Fibroblast of the aortic adventitia (primary cell): ENCODE measurements at places on chromosomes 4 and X. TPM values are rescaled to one million over a fixed set of nuclear protein-coding genes. Genes with fewer than 3 reads are reported as not detected.
A peak's percentile ranks its signal among the peaks of the same experiment; 100 is the strongest.

FGFR3 gene
- 0.33 and 0.45 TPM in 2 replicates for total RNA-seq

OPRPN gene
- total RNA-seq: not detected in 2 replicates

MAGED4 gene
- total RNA-seq: 13.7 and 14.7 TPM in 2 replicates

FRMD7 gene
- total RNA-seq: not detected in 2 replicates

SPANXB1 gene
- not detected in 2 replicates for total RNA-seq

SETD7 gene
- 80.3 and 134 TPM in 2 replicates for total RNA-seq

TEX11 gene
- not detected in 2 replicates for total RNA-seq

SLIT2 gene
- total RNA-seq: 46.4 and 65.1 TPM in 2 replicates

H2BW2 gene
- not detected in 2 replicates for total RNA-seq

PAGE2 gene
- not detected in 2 replicates for total RNA-seq

TRIM61 gene
- total RNA-seq: 1.1 and 2.5 TPM in 2 replicates

PNCK gene
- 0.33 TPM in 1 of 2 replicates, not detected in the other for total RNA-seq

ITM2A gene
- total RNA-seq: 0.54 and 3.3 TPM in 2 replicates

TENM3 gene
- 6.3 and 14.0 TPM in 2 replicates for total RNA-seq

DNA sequence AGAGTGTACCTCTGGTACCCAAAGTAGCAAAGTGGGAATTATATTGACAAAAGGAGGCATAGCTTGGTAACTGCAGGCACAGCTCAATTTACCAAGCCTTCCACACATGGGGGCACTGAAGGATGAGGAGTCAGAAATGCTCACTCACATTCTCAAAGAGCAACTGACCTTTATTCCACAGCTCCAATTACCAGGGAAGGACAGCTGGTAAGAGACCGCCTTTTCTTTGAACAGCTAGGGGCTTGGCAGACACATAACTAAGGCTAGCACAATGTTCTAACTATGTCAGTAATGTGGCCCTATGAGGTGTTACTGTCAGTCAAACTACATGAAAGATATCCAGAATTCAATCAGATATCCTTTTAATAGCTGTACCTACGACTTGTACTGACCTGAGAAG is 20.5 kb upstream of the STS start:
- DNase-seq: no peak

- DNase-seq: no peak
Measured at GRCh38 chr4:117001077-117001476, 84.3 kb downstream of the TRAM1L1 start.

GRCh38 chrX:153459986-153460385 is 10.4 kb downstream of the HAUS7 start:
- DNase-seq: peak; percentile 50

DNA sequence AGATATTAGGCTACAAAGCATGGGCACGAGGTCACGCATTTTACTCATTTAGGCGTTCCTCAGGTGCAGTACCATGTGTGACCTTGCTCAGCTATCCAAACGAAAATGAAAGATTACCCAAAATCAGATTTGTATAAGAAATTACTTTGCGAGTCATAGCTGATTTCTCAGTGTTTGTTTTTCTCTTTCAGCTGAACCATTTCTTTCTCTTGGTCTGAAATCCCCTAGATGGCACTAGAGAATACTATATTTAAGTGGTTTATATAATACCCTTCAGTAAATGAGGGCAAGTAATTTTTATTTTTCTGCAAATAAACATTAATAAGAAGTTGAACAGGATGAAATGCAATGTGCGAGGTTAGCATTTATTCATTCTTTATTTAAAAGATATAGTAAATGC is 496.6 kb downstream of the STIM2 start:
- peak; percentile 69 for DNase-seq

DNA sequence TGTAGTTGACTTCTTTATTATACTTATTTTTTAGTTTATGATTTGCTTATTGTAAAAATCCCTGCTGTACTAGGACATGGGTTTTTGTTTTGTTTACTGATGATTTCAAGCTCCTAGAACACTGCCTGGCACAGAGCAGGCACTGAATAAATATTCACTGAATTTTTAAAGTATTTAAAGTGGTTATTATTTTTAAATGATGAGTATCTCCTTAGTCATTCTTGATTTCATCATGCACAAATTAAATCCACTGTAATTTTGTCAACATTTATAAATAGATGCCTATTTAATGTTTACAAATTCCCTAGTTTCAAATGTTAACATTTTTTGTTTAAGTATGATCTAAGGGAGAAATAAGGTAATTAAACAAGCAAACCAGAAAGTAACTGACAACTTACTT is 367.9 kb upstream of the SLIT2 start:
- peak; percentile 14 for DNase-seq

GRCh38 chrX:2566055-2566454 is 65.3 kb upstream of the DHRSX start:
- DNase-seq: no peak

DNA sequence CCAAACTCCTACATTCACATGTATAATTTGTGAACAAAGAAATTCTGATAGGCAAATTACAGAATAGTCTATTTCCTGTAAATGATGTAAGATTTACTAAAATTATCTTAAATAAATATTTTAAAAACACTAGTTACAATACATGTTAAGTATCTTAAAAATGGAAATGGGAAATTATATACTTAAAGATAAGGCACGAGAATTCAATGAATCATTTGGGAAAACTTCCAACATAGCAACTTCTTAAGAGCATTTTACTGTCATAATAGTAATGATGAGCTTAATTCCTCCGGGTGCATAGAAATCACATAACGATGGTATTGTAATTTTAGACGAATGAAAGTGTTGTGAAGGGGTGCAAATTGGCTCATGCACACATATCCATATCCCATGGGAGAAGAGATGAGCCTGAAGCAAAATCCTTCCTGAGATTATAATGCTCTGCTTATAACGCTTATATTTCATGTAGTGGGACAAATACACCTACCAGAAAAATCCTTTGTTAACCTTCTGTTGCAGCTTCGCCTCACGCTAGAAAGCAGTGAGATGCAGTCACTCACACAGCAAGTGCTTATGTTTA is 873.5 kb downstream of the PDHA2 start:
- no peak for DNase-seq

- peak; percentile 83 for DNase-seq
Measured at GRCh38 chr4:125951261-125951887, 636.6 kb downstream of the FAT4 start.

GRCh38 chrX:63012574-63012973 is 338.6 kb downstream of the SPIN4 start:
- DNase-seq: no peak

- DNase-seq: no peak
Measured at GRCh38 chrX:138504273-138504672, 207.2 kb downstream of the FGF13 start.

DNA sequence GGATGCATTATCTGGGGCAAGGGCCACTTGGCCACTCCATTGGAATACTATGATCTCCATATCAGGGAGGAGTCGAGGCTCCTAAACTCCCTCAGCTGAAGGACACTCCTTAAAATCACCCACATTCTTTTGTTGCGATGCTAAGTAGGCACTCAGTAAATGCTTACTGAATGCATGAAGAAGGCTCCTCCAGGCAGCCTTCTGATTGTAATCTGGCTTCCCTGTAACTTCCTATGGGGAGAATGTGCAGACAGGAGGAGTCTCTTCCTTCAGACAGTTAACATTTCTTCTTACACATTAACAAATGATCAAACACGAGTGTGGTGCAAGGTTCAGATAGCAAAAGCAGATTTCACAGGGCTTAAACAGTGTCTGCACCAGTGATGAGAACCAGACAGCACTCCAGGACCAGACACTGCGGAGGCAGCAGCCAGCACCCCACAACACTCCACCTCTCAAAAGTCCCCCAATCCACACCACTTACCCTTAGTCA is 21.4 kb upstream of the USO1 start:
- no peak for DNase-seq

GRCh38 chrX:38973322-38973721 is 172.1 kb downstream of the MID1IP1 start:
- peak; percentile 37 for DNase-seq

DNA sequence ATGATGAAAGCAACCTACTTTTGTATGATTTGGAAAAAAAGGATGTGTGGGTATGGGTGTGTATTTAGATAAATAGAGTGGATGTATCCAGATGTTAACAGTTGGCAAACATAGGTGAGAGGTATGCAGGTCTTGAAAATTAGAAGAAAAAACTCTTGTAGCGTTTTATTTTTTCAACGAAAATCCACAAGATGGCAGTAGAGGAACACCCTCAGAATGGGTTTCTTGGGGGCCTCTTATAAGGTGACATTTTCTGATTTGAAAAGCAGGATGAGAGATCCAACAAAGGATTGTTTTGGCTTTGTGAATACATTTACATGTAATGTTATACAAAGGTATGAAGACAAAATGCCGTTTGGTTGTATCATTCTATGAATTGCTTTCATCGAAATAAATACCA is 68.3 kb downstream of the FMR1NB start:
- peak; percentile 47 for DNase-seq

DNA sequence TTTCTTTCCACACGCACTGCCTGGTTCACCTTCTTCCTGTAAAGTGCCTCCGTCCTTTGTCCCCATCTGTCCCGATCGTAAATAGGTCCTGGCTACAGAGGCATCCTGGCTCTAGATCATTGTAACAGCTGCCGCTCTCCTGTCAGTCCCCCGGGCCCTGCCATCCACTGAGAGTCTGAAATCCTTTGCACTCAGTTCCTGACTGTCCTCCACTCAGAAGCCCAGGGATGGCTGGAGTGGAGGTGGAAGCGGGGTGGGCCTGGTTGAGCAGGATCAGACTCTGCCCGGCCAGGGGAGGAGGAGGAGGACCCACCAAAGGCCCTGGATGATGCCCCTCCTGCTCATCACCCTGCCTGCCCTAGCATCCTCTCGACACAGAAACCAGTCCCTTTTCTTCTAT is 29.8 kb downstream of the PIGG start:
- DNase-seq: no peak

DNA sequence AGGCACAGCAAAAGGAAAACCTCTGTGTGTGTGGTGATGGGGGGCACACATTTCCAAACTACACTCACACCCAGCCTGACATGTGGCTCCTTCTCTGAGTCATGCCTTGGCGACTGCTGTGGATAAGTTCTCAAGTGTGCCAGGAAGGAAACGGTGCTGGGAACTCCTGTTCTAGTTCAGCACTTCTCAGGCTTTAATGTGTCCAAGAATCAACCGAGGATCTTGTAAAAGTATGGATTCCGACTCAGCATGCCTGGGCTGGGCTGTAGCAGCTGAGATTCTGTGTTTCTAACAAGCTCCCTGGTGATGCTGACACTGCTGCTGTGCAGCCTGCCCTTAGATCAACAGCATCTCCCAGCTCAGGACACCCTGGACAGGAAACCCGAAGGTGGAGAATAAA is 20.2 kb downstream of the CLNK start:
- DNase-seq: peak; percentile 97

DNA sequence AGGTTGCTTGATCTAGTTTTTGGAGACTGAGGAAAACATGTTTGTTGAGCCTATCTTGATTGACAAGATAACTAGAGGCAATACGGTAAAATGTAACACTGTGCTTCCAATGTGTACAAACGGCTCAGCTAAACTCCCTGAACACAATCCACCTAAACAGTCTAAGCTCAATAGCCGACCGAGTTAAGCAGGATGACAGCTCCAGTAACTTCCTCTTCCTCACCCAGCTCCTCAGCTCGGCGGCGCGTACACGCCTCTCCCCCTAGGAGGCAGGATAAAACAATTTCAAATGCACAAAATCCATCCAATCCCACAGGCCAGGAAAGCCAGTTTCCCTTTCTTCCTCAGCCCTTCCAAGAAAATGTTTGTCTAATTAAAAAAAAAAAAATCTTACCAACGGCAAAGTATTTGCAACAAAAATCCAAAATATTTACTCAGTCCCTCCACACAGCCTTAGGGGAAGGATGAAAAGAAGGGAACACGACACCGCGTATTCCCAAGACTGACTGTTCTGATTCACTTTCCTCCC is 1.0 kb downstream of the CNOT6L start:
- DNase-seq: peak; percentile 80

- DNase-seq: no peak
Measured at GRCh38 chrX:35622040-35622439, 176.1 kb upstream of the MAGEB16 start.

- DNase-seq: peak; percentile 27
Measured at GRCh38 chr4:74755486-74755885, 38.8 kb downstream of the BTC start.

- peak; percentile 16 for DNase-seq
Measured at GRCh38 chr4:80360900-80361299, 25.4 kb downstream of the CFAP299 start.

- DNase-seq: no peak
Measured at GRCh38 chr4:10171055-10171454, 54.5 kb upstream of the WDR1 start.

DNA sequence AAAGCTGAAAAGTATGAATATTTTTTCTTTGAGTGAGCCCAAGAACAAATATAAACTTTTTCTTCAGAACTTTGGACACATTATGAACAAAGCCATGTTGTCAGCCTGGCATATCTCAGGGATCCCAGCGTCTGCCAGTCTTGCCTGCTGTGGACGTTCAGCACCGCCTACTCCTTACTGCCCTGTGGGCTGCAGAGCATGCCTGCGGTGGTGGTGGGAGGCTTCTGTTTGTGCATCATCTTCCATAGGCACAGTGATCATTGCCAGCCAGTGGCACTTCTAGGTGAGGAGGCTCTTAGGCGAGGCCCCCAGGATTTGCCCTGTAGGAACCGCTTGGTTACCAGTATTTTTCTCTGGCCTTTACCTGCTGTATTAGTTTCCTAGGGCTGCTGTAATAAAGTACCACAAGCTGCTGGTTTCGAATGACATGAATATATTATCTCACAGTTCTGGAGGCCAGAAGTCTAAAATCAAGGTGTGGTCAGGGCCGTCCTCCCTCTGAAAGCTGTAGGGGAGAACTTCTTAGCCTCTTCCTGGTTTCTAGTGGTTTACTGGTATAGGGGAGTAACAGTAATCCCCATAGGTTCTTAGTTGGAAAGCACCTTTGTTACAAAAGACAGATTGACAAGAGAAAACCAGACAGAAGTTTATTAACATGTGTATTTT is 15.4 kb downstream of the ANXA3 start:
- DNase-seq: no peak

DNA sequence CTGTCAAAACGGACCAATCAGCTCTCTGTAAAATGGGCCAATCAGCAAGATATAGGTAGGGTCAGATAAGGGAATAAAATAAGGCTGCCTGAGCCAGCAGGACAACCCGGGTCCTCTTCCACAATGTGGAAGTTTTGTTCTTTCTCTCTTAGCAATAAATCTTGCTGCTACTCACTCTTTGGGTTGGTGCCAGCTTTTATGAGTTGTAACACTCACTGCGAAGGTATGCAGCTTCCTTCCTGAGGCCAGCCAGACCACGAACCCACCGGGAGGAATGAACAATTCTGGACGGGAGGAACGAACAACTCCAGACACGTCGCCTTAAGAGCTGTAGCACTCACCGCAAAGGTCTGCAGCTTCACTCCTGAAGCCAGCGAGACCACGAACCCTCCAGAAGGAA is 287.8 kb downstream of the RAPGEF2 start:
- DNase-seq: peak; percentile 88
